ENCODE measurements at places on chromosomes 6 and 20. TPM values are rescaled to one million over a fixed set of nuclear protein-coding genes. Genes with fewer than 3 reads are reported as not detected.
A peak's percentile ranks its signal among the peaks of the same experiment; 100 is the strongest.

SALL4 gene
- not detected for total RNA-seq

OPRM1 gene
- 0.87 TPM for total RNA-seq

SOX18 gene
- total RNA-seq = 4.4 TPM

SOBP gene
- total RNA-seq = 19.5 TPM

MTFR2 gene
- total RNA-seq = 0.62 TPM

GPLD1 gene
- total RNA-seq = 5.0 TPM

EPB41L1 gene
- total RNA-seq = 29.2 TPM

CNR1 gene
- total RNA-seq = 9.8 TPM

- no peak for ATAC-seq
These were observed 398.6 kb downstream of the KHDRBS2 start for GRCh38 chr6:61887423-61887822.

- ATAC-seq = no peak
These were observed 181.2 kb upstream of the CCN2 start for GRCh38 chr6:132132422-132132821.

DNA sequence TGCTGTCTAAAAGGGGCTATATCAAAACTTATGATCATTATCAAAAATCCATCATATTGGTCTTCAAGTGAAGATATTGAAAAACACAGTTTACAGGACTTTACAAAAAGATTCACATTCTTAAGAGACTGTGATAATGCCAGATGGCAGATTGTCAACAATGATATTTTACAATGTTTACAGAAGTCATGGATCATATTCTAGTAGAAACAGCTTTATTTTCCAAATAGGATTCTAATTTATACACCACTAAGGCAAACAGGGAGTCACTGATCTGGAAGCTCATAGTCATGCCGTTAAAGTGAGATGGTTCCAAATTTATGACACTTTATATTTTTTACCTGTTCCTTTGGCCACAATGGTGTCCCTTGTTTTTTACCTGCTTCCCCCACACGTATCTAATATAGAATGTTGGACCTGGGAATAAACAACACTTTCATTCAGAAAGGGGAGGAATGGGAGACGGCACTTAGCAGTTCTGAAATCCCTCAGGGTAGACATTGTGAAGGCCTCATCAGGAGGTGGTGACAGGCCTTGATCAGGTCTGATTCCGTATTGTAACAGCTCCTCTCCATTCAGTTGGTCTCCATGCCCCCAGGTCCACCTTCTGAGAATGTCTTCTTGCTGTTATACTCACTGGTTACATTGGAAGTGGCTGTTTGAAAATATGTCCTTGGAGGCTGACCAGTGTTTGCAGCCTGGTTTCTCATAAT lies 228.6 kb downstream of the ADGB start:
- no peak for ATAC-seq

GRCh38 chr20:37524859-37525708 lies 2.6 kb downstream of the BLCAP start:
- ATAC-seq = no peak

DNA sequence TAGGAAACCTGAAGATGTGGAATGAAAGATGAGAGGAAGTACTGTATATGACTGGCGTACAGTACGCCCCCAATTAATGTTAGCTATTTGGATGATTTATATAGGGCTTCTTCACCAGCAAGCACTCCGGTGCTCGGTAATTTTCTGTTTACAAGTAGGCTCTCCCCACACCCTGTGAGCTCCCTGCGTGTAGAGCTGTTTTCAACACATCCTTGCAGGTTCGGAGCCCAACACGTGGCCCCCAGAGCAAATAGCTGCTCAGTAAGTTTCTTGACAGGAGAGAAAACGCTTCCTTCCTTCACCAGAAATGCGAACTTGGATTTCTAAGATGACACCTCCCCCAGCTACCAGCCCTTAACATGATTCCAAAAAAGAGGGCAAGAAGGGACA lies 1.2 kb upstream of the RAB22A start:
- no peak for ATAC-seq

- ATAC-seq = no peak
These were observed 49.4 kb downstream of the ANKRD60 start for GRCh38 chr20:58179083-58179431.

- no peak for ATAC-seq
These were observed 211.4 kb downstream of the ESR1 start for GRCh38 chr6:152018876-152019275.

- peak; percentile 48 for ATAC-seq
These were observed 26.2 kb downstream of the CYP39A1 start for GRCh38 chr6:46626228-46626909.

- ATAC-seq = peak; percentile 17
These were observed 93.5 kb downstream of the CEBPB start for GRCh38 chr20:50283922-50284810.

- no peak for ATAC-seq
These were observed 52.9 kb upstream of the PLCB4 start for GRCh38 chr20:9015984-9016324.

- ATAC-seq = no peak
These were observed 104.9 kb upstream of the SLC22A23 start for GRCh38 chr6:3561725-3562124.

DNA sequence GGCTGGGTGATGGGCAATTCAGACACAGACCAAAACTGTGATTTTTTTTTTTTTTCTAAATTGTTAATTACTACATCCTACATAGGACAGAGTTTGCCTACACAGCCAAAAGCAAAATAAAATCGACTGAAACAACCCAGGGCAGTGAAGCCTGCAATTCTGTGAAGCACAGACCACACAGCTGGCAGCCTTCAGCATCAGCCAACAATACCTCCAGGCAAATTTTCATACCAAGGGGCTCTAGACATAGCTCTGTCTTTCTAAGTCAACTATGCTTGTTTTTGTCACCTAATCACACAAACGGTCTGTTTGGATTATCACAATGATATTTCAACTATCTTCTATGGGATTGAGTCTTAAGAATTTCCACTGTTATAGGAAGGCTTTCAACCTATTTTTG lies 17.6 kb downstream of the RMND1 start:
- no peak for ATAC-seq

GRCh38 chr6:109781001-109781400 lies 89.9 kb downstream of the FIG4 start:
- ATAC-seq = no peak

- ATAC-seq = no peak
These were observed 461.3 kb downstream of the KIF16B start for GRCh38 chr20:16111852-16112412.

DNA sequence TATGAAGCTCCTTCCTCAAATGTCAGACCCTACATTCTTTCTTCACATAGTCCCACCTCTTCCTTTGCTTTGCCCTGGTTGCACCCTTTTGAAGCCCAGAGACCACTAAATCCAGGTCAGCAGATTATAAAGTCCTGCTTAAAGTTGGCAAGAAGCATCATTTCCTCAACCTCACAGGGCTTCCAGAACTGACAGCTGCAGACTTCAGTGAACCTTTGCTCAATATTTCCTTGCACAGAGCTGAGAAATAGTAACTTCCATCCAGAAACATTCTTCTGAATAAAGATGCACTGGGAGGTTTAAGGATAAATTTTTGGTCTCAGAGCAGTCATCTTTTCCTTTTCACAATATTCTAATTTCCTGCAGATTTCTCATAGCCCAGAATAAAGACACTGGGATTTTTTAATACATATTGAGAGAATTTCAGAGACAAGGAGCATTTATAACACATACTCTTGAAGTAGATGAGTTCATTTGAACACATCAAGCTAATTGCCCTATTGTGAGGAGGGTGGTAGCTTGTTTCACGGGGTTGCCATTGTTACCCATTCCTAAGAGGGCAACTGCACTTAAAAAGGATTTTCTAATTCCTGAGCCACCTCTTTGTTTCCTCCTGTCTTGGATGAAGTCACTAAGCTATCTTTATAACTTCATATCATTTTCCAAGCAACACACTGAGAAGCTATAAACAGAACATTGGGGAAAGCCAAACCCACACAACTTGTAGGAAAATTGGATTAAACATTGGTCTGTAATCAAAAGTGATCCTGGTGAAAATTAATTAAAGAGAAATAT lies 150.2 kb upstream of the PLN start:
- no peak for ATAC-seq

DNA sequence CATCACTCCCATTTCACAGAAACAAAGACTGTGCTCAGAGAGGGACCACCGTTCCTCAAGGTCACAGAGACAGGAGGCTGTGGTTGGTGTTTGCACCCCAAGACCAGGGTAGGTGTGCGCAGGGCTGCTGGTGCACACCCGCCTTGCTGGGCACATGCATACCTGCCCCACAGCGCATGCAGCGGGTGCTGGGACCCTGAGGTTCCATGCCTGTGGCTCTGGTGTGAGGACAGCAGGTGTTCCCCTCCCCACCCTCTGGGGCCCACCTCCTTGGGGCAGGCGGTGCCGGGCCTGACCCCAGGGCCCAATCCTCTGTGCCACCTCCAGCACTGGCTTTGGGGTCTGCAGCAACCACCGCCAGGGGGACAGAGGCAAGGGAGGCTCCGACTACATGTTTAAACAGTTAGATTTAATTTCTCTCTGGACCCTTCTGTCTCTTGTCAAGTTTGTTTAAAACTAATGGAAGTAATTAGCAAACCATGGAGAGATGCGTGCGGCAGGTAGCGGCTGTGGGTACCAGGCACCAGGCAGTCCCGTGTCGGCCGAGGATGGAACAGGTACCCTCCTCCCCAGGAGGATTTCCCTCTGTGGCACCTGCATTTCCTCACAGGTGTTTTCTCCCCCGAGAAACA lies 327.8 kb downstream of the TAF4 start:
- ATAC-seq = no peak

DNA sequence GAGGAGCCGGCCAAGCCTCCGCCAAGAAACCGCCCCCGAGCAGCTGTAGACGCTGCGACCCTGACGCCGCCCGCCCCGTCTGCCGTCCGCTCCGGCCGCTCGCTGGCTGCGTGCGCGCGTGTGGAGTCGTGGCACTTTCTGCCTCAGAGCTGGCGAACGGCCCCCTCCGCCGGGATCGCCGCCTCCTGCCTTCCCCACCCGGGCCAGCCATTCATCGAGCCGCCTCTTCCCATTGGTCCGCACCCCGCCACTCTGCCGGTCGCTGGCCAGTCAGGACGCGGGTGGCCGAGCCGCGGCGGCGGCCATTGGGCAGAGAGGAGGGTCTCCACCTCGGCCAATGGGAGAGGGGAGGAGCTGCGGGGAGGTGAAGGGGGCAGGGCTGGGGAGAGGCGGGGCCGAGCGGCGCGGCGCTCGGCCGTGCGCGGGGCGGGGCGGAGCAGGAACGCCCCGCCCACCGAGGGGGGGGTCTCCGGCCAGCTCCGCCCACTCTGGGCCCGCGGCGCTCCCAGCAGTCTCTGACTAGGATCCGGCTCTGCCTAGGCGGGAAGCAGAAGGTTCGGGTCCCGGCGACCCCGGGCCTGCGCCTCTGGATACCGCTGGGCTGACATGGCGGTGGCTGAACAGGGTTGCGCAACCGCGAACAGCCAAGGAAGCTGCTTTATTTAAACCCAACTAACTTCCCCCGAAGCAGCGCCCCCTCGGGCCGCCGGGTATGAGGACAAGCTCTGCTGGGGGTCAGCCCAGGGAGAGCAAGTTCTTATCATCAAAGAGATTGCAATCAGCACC lies at the start of gene RRBP1:
Gene RRBP1, minus strand, starts transcription at position 140 of the 786 bp plus-strand sequence. CDS start 21,735 bp downstream, outside the sequence.
- peak; percentile 94 for ATAC-seq

- ATAC-seq = no peak
These were observed 21.3 kb downstream of the MLIP start for GRCh38 chr6:54132587-54132986.

DNA sequence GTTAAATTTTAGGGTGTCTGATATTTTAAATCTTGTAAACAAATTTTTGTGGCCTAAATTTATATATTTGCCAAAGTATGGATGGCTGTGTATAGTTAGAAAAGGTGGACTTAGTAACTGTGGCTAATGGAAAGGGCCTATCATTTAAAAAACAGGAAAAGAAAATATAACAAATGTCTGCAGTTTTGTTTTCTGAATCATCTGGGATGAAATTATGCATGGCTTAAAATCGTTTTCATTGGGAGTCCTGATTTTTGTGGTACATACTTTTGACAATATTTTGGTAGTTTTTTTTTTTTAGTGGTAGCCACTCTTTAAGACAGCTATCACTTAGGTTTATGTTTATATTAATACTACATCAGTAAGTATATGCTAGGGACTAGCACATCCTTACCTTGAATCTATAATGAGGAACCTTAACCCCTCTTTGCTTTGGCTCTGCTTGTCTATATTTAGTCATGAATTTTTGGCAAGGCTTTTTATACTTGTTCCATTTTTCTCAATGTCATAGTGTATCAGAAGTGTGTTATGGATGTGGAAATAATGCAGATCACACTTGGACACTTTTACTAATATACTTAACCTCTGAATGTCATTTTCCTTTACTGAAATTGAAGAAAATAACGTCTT lies 5.6 kb downstream of the ARID1B start:
- ATAC-seq = no peak

- no peak for ATAC-seq
These were observed 5.5 kb downstream of the RAB44 start for GRCh38 chr6:36703081-36703606.

DNA sequence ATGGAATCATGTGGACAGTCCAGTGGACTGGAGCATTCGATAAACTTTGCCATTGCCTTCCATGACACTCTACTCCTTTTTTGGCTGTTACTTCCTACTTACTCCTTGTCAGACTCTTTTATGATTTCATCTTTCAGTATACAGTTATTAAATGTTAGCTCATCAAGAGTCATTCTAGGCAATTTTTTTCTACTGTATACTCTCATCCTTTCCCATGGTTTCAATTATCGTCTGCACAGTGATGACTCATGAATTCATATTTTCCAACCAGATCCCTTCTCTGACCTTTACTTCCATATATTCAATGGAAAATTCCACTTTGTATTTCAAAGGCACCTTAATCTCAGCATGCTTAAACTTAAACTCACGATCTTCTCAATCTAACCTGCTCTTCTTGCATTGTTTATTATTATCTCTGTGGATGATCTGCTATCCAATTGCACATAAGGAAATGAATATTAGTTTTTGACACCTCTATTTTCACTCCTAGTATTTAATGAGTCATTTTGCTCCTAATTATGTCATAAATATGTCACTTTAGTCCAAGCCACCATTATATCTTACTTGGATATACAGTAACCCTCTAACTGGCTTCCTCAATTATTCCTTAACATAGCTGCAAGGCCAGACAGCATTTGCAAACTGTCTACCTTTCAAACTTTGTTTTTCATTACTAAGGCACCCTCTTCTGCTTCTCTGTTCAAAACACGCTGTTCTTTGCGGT lies 427.5 kb downstream of the PHF3 start:
- no peak for ATAC-seq

DNA sequence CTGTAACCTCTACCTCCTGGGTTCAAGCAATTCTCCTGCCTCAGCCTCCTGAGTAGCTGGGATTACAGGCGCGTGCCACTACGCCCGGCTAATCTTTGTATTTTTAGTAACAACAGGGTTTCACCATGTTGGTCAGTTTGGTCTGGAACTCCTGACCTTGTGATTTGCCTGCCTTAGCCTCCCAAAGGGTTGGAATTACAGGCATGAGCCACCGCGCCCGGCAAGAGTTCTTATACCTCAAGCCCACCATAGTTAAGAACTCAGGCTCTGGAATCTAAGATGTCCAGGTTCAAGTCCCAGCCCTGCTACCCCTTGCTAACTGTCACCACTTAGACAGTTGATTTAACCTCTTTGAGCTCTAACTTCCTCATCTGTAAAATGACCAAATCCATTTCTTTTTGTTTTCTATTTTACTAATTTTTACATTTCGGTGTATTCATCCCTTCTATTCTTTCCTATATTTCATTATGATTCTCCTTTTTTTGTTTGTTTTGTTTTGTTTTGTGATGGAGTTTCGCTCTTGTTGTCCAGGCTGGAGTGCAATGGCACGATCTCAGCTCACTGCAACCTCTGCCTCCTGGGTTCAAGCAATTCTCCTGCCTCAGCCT lies 104.8 kb upstream of the ZNF217 start:
- no peak for ATAC-seq

- ATAC-seq = no peak
These were observed 12.5 kb upstream of the FOXC1 start for GRCh38 chr6:1597121-1597744.

- no peak for ATAC-seq
These were observed 20.4 kb upstream of the UNC93A start for GRCh38 chr6:167270499-167271311.
